ENCODE measurements at places on chromosomes 2 and 18. TPM values are rescaled to one million over a fixed set of nuclear protein-coding genes. Genes with fewer than 3 reads are reported as not detected.

The LRRTM4 gene
- not detected for total RNA-seq

The PLCL1 gene
- 0.50 TPM for total RNA-seq

The TUBA3E gene
- not detected for total RNA-seq

DNA sequence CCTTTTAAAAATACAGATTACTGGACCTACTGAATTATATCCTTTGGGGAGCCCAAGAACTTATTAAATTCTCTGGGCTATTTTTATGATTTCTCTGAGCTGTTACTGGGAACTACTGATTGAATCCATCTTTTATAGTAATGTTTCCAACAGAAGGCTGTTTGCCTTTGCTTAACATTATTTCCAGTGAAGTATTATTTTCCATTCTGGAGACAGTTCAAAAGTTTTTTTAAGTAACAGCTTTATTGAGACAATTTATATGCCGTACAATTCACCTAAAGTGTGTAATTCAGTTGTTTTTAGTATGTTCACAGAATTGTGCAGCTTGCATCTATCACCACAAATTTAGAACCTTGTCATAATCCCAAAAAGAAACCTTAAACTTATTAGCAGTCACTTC is 100.6 kb downstream of the BABAM2 start:
- H3K4me3 ChIP-seq = no peak overlapping the region
- peaks cover 26% of the 10 kb centered on the region for H3K4me1 ChIP-seq
- H3K36me3 ChIP-seq = peaks cover 6% of the 10 kb centered on the region
- no peak overlapping the region for H3K27ac ChIP-seq
- H3K27me3 ChIP-seq = no peaks in the 10 kb centered on the region

DNA sequence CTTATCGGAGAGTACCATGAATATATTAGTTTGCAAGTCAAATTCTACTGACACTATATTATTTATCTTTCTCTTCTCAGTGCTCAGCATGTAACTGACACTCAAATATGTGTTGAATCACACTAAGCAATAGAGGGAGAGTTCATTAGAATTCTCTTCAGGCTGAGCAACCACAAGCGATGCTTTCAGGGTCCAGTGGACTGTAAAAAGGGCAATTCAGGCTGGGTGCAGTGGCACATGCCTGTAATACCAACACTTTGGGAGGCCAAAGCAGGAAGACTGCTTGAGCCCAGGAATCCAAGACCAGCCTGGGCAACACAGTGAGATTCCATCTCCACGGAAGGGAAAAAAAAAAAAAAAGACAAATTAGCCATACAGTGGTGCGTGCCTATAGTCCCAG is 16.3 kb downstream of the PDE6D start:
- H3K27ac ChIP-seq = peak overlapping the region; percentile 11
- no peaks in the 10 kb centered on the region for H3K36me3 ChIP-seq
- DNase-seq = no peak
- H3K27me3 ChIP-seq = no peaks in the 10 kb centered on the region

DNA sequence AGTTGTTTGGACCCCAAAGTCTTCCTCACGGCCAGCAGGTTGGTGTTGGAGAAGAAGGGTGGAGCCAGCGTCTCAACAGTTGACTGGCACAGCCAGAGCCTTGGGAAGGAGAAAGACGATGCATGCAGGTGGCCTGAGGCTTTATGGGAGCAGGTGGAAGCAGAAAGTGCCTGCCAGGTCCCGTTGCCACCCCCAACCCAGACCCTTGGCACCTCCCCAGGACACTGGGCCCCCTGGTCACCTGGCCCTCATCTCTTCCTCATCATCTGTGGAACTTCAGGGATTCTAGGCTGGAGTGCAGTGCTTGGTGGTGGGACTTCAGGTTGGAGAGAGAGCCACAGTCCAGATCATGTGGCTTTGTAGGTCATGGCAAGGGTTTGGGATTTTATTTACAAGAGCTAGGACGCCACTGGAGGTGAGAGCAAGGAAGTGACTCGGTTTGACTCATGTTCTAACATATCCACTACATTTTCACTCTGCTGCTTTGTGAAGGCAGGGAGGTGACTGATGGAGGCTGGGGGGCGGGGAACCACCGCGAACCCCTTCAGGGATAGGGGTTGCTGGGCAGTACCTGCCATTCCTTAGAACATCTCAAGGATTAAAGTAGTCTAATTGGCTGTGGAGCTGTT is 62.5 kb upstream of the B3GNT7 start:
- H3K36me3 ChIP-seq = peaks cover 44% of the 10 kb centered on the region
- H3K4me1 ChIP-seq = peaks cover 22% of the 10 kb centered on the region
- no peak overlapping the region for H3K4me3 ChIP-seq

DNA sequence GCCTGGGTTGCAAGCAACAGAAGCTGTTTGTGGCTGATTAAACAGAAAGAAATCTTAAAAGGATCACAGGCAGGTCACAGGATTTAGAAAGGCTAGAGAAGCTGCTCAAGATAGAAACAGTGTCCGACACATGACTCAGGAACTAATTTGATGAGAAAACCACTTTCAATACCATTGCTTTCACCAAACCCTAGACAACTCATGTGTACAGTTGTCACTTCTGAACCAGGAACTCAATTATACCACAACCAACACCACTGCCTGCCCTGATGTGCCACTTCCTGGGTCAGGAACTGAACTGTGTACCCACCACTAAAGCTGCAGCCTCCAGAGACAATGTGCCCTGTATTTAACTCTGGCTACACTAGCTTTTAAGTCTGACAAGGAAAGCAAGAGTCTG is 56.0 kb downstream of the TMEM247 start:
- no peaks in the 10 kb centered on the region for H3K27me3 ChIP-seq
- H3K36me3 ChIP-seq = no peaks in the 10 kb centered on the region
- H3K4me3 ChIP-seq = no peak overlapping the region
- peaks cover 6% of the 10 kb centered on the region for H3K4me1 ChIP-seq
- no peak overlapping the region for H3K27ac ChIP-seq

DNA sequence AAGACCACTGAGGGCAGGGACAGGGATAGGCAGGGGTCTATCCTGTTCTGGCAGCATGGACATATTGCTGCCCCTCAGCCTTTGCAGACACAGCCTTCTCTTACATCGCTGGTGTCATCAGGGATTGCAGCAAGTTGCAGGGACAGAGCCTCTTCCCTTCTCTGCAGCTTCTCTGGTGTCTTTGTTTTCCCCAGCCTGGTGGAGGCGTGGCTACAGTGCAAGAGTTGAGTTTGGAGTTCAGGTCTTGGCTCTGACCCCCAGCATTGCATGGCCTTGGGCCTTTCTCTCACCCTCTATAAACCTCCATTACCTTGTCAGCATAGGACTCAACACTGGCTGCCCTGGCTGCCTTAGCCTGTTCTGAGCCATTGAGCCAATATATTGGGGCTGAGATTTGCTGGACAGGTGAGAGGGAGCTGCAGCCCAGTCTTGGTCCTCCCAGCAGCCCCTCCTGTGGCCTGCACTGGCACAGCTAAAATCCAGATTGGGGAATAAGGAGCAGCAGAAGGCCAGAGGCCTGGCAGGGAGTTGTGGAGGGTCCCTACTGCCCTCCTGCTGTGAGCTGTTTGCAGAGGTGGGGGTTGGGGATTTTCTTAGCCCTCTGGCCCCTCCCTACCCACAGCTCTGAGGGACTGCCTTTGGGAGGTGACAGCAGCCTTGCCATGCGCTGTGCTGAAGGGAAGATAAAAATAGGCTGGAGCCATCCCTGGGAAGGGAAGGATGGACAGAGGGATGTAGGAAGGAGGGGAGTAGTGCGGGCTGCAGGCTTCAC is 22.8 kb downstream of the EHD3 start:
- H3K27ac ChIP-seq = no peak overlapping the region
- H3K4me3 ChIP-seq = no peak overlapping the region
- no peak for DNase-seq
- H3K4me1 ChIP-seq = peaks cover 3% of the 10 kb centered on the region
- no peaks in the 10 kb centered on the region for H3K27me3 ChIP-seq
- peaks cover 27% of the 10 kb centered on the region for H3K36me3 ChIP-seq

The NABP1 gene
- 18.5 TPM for total RNA-seq

DNA sequence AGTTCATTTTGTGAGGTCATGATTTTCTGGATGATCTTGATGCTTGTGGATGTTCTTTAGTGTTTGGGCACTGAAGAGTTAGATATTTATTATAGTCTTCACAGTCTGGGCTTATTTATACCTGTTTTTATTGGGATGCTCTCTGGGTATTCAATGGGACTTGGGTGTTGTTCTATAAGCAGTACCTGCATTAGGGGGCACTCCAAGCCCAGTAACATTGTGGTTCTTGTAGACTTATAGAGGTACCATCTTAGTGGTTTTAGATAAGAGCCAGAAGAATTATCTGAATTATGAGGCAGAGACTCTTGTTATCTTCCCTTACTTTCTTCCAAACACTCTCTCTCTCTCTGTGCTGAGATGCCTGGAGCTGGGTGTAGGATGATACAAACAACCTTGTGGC is 470.0 kb downstream of the PIK3C3 start:
- H3K4me1 ChIP-seq = no peaks in the 10 kb centered on the region
- DNase-seq = no peak
- no peak overlapping the region for H3K4me3 ChIP-seq
- H3K36me3 ChIP-seq = no peaks in the 10 kb centered on the region
- H3K27me3 ChIP-seq = peaks cover 2% of the 10 kb centered on the region

The EFHD1 gene
- 178 TPM for total RNA-seq

GRCh38 chr2:55948176-55948923 is 24.8 kb upstream of the EFEMP1 start:
- no peak overlapping the region for H3K4me3 ChIP-seq
- no peak overlapping the region for H3K27ac ChIP-seq
- H3K27me3 ChIP-seq = peaks cover 38% of the 10 kb centered on the region
- no peaks in the 10 kb centered on the region for H3K36me3 ChIP-seq

The CNTNAP5 gene
- total RNA-seq = not detected

DNA sequence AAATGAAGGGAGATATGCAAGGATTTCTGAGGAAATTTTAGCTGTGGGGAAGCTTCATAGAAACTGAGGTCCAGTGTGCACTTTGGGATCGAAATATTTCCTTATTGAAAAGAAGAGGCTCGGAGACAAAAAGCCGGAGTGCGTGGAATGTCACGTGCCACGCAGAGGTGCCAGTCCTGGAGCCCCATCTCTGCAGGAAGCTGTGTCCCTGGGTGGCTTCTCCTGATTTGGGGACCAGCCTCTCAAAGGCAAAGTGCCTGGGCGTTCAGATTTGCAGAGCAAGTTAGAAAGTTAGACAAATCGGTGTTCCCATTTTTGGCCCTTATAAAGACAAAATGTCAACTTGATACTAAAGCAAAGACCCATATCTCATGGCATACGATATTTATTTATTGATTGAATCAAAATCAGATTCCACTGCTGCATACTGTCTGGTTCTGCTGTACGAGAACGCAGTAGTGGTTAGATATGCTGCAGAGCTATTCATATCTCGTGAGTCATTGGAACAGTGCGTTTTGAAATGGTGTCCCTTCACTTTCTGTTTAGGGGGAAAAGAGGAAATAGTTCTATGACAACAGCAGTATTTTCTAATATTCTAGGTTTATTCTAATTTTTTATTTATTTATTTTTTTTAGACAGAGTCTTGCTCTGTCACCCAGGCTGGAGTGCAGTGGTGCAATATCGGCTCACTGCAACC is 9.1 kb upstream of the ATG16L1 start:
- H3K4me1 ChIP-seq = no peaks in the 10 kb centered on the region
- no peak overlapping the region for H3K27ac ChIP-seq
- no peaks in the 10 kb centered on the region for H3K27me3 ChIP-seq

GRCh38 chr2:85935170-85935745 is 46.5 kb upstream of the ST3GAL5 start:
- H3K27ac ChIP-seq = peak overlapping the region; percentile 60
- no peak for DNase-seq
- no peaks in the 10 kb centered on the region for H3K27me3 ChIP-seq
- no peak overlapping the region for H3K4me3 ChIP-seq
- peaks cover 1% of the 10 kb centered on the region for H3K36me3 ChIP-seq
- H3K4me1 ChIP-seq = peaks cover 36% of the 10 kb centered on the region

The ZNF385B gene
- 0.25 TPM for total RNA-seq

DNA sequence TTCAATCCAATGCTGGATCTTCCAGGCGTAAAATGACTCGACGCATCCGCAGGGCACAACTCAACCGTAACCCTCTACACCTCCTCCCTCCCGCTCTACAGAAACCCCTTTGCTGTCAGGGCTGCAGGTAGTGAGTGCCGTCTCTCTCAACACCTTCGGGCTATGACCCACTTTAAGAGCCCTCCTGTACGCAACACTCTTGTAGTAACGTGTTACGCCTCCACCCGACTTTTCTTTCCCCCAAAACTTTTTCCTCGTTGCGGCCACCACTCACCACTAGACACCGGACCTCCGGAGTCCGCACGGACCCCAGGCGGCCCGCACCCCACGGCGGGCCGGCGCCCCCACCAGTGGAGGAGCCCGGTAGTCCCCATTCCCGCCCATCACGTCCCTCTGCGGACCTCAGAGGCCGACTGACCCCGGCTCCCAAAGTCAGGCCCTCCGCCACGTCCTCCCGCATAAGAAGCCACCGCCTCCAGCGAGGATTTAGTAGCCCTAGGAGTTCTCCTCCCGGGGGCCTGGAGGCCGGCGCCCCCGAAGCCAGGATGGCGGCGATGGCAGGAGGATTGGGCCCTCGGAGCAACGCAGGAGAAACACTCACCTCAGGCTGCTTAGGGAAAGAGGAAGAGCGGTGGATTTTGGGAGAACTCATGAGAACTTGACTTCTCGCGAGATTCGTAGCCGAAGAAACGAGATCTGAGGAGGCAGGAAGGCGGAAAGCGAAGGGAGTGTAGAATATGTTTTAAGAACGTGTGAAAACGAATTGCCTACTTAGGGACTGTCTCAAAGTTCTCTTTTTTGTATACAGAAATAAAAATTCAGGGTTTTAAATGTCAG is 5.0 kb upstream of the C18orf32 start:
- peak within 1 kb of the TSS; percentile 98 for H3K4me3 ChIP-seq
- peaks cover 46% of the 10 kb centered on the region for H3K4me1 ChIP-seq
- H3K27me3 ChIP-seq = no peaks in the 10 kb centered on the region
- no peak for DNase-seq
- peak within 1 kb of the TSS; percentile 99 for H3K27ac ChIP-seq

The ANKRD30B gene
- not detected for total RNA-seq

DNA sequence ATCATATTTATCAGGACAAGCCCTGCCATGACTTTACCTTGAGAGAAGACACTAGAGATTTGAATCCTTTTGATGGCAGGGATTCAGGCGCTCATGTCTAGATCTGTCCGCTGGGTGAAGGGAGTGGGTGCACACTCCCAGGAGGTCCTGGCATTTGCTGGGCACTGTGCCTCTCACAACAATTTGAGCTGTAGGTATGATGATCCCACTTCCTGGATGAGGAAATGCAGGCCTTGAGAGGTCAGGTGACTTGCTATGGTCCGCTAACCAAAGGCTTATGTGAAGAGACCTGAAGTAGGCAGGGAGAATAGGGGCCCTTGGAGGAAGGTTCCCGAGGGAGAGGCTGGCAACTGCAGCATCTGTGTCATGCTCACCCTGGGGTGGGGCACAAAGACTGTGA is 206.1 kb downstream of the HAUS1 start:
- H3K4me1 ChIP-seq = no peaks in the 10 kb centered on the region
- H3K4me3 ChIP-seq = no peak overlapping the region
- H3K27ac ChIP-seq = no peak overlapping the region
- peaks cover 20% of the 10 kb centered on the region for H3K27me3 ChIP-seq
- H3K36me3 ChIP-seq = peaks cover 9% of the 10 kb centered on the region

DNA sequence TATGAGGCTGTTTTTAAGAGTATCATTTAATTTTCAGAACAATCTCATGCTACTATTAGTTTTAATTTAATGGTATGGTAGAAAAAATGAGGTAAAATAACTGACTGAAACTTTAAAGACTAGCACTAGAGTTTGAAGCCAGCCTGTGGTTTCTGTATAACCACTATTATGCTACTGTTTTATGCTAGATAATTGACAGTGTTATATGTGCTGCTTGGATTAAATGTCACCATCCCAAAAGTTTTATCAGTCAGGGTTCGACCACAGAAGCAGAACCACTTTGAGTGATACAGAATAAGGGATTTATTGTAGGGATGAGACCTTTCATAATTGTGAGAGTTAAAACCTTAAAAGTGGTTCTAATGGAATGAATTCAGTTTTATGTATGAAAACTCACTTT is 271.6 kb downstream of the PTGR3 start:
- peaks cover 4% of the 10 kb centered on the region for H3K4me1 ChIP-seq
- H3K27ac ChIP-seq = no peak overlapping the region
- H3K4me3 ChIP-seq = no peak overlapping the region
- no peaks in the 10 kb centered on the region for H3K27me3 ChIP-seq
- DNase-seq = no peak
- H3K36me3 ChIP-seq = peaks cover 3% of the 10 kb centered on the region

Measured in chondrocyte (in vitro differentiated cells).